SHP77 treated with DMSO at 0.1 percent for 48 hours (cell line): ENCODE measurements at places on chromosomes 4 and X.

DNA sequence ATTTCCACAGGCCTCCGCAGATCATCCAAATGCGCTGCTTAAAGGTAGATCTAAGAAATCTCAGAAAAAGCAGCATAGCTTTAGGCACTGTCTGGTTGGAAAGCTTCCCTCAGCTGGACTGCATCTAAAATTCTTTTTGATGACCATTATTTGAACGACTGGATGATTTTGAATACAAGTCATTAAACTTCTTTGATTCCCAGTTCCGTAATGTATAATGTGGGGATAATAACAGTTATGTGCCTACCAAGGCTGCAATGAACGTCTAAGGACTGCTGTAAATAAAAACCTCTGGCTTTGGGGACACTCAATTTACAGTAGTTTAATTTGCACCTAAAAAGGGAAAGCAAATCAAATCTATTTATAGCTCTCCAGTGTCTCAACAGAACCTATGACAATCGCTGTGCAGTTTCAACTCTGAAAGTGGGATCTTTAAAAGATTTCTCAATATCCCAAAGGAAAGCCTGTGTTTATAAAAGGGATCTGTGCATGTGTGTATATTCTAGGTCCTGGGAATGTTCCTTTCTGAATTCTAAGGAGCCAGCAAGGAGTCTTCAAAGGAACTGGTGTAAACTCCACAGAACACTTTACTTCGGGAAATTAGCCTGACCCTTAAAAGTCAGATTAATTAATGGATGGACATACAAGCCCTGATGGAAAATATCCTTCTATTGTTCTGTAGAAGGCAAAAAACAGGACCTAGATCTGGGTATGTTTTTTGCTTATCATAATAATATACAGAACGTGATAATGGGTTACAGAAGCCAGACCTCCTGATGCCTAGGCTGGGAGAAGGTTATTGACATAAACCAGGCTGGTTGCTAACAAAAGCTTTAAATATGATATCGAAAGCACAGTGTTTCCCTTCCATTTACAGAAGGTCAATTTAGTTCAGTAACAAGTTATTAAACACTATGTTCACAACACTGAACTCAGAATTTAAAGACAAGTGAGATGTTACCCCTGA, 53.4 kb downstream of the AFAP1 start:
- no peak for DNase-seq

- no peak for DNase-seq
These were observed 68.3 kb upstream of the RBPJ start for GRCh38 chr4:26252349-26253025.

- DNase-seq = no peak
These were observed 536.1 kb upstream of the NR3C2 start for GRCh38 chr4:148978301-148978700.

GRCh38 chr4:19133315-19133714, 1111.8 kb upstream of the LCORL start:
- DNase-seq = no peak

DNA sequence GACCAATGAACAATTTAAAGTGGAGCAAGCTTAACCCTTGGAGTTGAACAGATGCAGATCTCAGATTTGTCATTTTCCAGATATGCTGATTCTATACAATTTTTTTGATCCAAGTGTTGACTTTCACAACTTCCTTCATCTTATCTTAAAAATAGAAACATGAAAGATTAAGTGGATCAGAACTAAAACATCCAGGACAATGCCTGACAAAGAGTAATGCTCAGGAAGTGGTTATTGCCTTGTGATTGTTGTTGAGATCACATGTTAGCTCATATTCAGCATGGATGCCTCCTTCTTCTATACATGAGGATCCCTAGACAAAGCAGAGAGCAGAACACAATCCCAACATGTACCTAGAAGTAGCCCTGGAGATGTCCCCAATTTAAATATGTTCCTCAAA, 160.9 kb downstream of the PPARGC1A start:
- no peak for DNase-seq

DNA sequence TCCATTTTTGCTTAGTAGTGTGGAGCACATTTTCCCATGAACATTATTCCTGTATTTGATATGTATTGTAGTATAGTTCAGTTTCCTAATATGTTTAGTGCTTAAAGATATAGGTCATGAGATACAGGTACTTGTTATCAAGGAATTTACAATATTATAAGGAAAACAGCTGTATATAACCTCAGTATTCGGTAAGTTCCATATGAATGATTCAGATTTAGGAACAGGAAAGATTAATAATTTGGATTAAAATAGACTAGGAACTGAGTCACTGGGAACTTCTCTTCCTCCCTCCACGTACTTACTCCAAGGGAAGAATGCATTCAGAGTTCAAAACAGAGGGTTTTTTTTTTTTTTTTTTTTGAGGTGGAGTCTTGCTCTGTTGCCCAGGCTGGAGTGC, 20.0 kb downstream of the DIAPH2 start:
- no peak for DNase-seq

DNA sequence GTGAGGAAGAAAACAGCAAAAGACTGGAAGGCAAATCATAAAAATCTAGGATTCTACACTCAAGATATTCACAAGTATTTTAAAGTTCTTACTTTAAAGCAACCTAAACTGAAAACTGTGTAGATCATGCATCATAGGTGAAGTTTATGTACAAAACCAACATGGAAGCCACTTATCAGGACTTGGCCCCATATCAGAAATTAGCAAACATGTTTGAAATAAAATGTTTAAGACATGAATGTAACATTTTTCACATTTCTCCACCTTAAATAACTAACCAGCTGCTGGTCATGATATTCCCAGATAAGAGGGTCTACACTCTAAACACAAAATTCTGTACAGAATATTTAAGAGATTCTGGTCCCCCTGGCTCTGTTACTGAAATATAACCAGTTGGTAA, 38.5 kb downstream of the APBB2 start:
- no peak for DNase-seq
